Fibroblast of skin of back (primary cell): ENCODE measurements at places on chromosomes 6 and 20.

DNA sequence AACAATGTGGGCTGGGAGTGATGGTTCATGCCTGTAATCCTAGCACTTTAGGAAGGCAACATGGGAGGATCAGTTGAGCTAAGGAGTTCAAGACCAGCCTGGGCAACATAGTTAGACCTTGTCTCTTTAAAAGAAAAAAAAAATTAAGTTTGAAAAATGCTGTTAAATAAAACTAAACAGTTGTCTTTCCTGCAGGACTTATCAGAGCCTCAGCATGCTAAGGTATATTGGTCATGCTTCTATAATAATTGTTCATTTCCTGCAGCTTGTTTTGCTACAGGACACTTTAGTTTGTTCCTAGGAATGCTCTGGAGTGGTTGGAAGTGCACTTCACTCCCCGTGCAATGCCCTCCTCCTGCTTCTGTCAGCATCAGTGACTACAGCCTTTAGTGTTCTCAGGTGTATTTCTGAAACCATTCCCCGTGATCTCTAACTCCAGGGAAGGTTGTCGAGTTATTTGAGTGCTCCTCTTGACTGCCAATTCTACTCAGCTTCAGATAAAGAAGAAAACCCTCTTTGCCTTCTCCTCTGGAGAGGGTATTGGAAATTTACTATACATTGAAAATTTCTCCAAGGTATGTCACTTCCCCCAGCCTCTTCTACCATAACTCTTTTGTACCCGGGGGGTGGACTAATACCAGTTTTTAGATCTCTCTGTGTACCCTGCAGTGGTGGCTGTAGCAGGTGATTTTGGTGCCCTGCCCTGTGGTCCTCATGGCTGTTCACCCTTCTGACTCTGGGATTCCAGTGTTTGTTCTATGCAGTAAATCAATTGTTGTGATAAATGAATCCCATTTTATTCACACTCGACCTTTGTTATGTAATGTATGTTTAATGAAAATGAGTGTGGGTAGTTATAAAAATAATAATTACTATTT, 33.8 kb downstream of the NHLRC1 start:
- DNase-seq: peak; percentile 4

- peak; percentile 62 for DNase-seq
These were observed 152.3 kb downstream of the ZMYND8 start for GRCh38 chr20:47204008-47204849.

DNA sequence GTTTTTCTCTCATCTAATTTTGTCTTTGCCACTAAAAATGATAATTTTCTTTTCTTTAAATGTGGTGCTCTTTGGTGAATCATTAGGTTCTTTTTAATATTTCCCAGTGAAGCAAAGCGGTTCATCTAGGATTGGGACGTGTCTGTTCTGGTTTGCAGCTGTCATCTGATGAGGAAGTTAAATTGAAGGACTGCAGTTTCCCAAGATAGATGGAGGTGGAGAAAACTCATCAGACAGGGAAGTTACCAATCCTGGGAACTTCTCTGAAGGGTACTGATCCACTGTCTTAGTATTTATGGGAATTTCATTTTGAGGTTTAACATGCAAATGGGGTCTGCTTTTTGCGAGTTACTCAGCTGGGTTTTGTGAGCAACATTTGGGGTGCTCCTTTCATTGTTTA, 2.4 kb upstream of the AARS2 start:
- DNase-seq: no peak

GRCh38 chr6:158175111-158175510, 7.0 kb downstream of the GTF2H5 start:
- no peak for DNase-seq

- DNase-seq: no peak
These were observed 374.8 kb downstream of the LMBRD1 start for GRCh38 chr6:69422020-69422419.

DNA sequence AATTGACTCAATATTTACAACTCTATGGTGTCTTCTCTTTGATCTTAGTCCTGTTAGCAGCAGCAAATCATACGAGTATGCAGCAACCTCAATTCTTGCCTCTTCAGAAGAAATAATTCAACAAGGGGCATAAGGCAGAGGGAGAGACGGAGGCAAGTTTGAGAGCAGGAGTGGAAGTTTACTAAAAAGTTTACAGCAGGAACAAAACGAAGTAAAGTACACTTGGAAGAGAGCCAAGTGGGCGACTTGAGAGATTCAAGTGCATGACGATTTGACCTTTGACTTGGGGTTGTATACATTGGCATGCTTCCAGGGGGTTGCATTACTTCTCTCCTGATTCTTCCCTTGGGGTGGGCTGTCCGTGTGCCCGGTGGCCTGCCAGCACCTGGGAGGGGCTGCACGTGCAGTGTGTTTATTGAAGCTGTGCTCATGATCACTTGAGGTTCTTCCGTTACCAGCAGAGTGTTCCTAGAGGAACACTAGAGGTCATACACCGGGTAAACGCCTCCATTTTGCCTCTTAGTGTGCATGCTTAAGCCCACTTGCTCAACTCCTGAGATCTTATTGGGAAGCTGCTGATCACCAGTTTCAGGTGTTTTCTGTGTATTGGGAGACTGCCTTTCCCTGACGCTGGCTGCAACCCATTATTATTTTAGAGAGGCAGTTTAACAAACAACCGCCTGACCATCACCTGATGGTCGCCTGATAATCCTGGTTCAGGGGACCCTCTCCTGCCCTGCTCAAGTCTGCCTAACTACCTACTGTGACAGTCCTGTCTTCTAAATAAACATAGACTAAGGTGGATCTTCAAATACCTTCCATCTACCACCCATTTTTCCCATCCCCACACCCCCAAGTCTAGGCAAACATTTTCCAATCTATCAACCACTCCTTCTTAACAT, 172.4 kb upstream of the MYLIP start:
- DNase-seq: no peak

GRCh38 chr6:47334334-47334733, 24.6 kb upstream of the TNFRSF21 start:
- DNase-seq: no peak

DNA sequence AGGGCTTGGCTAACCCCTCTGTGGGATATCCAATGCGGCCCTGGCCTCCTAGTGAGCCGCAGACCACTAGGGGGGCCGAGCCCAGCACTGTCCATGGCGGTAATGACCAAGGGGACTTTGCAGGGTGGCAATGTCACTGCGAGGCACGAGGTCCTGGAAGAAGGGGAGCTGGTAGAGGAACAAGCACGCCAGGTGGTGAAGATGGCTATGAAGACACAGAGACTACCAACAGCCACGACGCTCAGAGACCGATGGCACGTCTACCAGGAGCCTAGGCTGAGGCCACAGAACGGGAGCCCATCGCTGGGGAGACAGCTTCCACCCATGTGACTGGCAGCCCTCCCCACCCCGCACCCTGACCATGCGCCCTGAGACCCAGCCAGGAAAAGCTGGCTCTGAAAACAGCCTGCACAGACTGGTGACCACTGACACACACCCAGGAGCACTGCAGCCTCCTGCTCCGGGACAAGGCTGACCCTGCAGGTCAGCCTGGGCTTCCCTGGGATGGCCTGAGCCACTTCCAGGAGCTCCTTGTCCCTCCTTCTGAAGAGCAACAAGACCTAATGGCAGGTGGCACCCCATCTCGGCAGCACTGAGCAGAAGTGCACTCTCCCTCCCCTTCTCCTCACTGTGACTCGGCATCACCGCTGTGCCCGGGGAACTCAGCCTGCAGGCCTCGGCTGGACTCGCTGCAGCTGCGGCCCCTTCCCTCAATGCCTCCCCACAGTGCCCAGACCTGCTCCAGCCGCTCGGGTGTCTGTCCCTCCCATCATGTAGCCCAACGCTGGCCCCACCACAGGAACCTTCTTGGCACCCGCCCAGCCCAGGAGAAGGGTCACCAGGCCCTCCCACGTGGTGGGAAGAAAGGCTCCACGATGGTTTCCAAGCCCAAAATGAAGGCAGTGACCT, 56.9 kb downstream of the GNAS-AS1 start:
- DNase-seq: no peak

- no peak for DNase-seq
These were observed 164.5 kb downstream of the ERMARD start for GRCh38 chr6:169915769-169916550.

GRCh38 chr6:106927531-106928398, 46.8 kb downstream of the CD24 start:
- DNase-seq: peak; percentile 44

DNA sequence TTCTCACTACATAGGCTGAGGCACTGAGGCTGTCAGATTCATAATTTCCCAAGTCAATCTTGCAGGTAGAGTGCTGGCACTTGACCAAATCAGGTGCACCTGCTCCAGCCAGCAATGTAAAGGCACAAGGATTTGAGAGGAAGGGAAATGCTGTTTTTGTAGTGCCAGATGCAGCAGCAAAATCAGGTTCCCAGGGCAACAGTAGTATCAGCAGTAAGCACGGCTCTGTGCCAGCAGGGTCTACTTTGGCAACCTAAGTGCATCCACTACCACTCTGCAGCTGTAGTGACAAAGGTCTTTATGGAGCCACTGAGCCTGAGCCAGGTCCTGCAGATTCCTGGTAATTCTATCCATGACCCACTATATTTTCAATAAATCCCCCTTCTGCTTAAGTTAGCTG, 329.5 kb downstream of the TPBG start:
- no peak for DNase-seq

- DNase-seq: no peak
These were observed 35.3 kb downstream of the DSTN start for GRCh38 chr20:17605131-17605660.

DNA sequence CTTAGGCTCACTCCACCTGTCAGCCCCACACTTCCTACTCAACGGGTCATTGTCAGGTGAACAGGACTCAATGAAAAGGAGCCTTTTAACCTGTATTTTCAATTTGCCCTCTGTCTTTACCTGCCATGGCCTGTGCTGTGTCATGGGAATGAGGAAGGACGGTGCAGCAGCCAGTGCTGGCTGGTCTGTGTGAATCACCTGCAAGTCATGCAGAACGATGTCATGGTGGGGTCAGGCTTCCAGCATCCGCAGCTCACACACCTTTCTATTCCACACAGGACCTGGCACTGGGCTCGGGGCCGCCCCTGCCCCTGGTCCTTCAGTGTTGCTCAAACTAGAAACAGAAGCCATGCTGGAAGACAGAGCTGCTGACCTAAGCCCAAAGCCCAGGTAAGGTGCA, 188.7 kb upstream of the GMDS start:
- DNase-seq: no peak

- no peak for DNase-seq
These were observed 5.4 kb upstream of the VSX1 start for GRCh38 chr20:25087186-25087929.

GRCh38 chr6:159988983-159989454, 20.1 kb downstream of the IGF2R start:
- peak; percentile 52 for DNase-seq

- DNase-seq: no peak
These were observed 134.8 kb downstream of the TAF4 start for GRCh38 chr20:61930776-61931475.

DNA sequence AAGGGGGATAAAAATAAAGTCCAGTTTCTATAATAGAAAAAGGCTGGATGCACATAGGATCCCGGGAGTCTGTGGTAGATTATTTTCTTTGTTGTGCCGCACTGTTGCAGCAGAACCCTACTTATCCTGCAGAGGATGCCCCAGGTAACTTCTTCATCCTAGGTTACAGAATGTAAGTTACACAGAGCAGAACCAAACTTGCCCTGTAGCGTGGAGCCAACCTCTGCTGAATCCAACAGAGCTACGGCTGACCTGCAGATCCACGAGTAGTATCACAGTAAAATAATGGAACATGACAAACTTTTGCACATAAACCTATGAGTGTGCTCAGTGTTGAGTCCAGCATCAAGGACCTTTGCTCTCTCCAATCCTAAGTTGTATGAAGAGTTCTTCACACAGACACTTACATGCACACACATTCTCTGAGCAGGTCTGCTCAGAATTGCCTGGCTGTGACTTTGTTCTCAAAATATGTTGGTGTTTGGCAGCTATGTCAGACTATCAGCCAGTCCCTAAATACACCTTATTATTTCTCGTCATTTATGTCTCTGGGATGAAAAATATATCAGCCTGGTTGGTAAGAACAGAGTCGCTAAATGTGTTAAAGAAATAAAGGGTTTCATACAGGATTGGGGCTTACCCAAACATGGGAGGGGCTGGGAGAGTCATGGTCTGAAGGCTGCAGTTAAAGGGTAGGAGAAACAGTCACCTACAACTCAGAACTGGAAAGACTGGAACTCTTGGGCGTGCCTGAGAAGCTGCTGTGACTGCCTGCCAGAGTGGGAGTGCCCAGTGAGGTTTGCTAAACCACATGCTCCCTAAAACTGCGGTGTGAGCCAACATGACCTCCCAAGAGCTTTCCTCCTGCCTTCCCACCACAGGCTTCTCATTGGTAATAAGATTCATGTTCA, 165.1 kb upstream of the SLC24A3 start:
- DNase-seq: no peak

GRCh38 chr6:156791320-156791850, 14.2 kb downstream of the ARID1B start:
- DNase-seq: peak; percentile 34

DNA sequence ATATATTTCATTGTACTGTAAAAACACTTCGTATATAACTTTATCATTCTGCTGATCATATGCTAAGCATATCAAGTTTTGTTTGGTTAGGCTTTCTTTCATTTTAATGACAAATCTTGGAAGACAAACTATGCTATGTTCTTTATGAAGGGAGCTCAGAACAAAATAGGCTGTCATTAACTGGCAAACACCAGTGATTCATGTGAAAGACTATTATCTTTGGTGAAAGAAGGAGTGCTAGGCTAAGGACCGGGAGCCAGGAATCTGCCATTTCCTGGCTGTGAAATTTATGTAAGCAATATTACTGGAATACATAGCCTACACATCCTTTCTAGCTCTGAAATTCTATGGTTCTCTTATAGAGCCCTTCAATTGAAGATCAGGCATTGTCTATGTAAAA, 136.2 kb upstream of the CCN2 start:
- DNase-seq: peak; percentile 83

DNA sequence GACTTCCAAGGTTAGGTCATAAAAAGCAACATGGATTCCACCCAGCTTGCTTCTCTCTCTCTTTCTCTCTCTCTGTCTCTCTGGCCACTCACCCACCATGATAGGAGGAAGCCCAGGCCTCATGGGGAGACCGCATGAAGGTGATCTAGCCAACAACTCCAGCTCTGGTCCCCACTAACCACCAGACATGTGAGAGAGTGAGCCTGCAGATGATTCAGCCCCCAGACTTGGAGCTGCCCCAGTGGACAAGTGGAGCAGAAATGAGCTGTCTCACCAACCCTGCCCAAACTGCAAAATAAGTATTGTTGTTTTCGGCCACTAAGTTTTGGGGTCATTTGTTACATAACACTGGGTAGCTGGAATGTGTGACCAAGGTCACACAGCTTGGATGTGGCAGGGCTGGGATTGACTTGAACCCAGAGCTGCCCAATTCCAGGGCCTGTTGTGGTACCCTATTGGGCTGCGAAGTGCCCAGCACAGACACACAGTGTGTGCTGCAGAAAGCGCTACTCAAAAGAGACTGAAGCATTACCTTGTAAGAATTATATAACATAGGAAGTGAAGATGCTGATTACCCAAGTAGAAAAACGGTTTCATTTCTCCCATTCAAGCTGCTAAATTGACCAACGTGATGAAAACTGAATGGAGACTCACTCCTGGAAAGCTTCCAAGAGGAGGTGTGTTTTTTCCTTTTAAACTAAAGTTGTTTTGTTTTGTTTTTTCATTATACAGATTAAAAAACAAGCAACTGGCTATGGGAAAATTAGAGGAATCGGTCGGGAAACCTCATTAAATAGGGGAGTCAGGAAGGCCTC, 9.1 kb upstream of the TLDC2 start:
- no peak for DNase-seq

- DNase-seq: peak; percentile 5
These were observed 254.0 kb downstream of the TPBG start for GRCh38 chr6:82617648-82618047.
